ENCODE measurements at places on chromosomes 1 and 21. TPM values are rescaled to one million over a fixed set of nuclear protein-coding genes. Genes with fewer than 3 reads are reported as not detected.
A peak's percentile ranks its signal among the peaks of the same experiment; 100 is the strongest.

The YOD1 gene
- 9.7 TPM for total RNA-seq

- no peak for DNase-seq
Measured at GRCh38 chr1:112436384-112437156, 40.6 kb downstream of the CTTNBP2NL start.

GRCh38 chr1:199243423-199244061, 604.7 kb downstream of the PTPRC start:
- DNase-seq = peak; percentile 61

The AIRE gene
- total RNA-seq = not detected

The LCE1D gene
- total RNA-seq = not detected

The SPRR2B gene
- not detected for total RNA-seq

The OLFML3 gene
- total RNA-seq = 0.42 TPM

The MNDA gene
- total RNA-seq = 0.55 TPM

The LRRC39 gene
- 1.0 TPM for total RNA-seq

The KIF21B gene
- total RNA-seq = 94.7 TPM

The OR10J5 gene
- total RNA-seq = not detected

The KCNJ6 gene
- total RNA-seq = not detected

The TDRD5 gene
- not detected for total RNA-seq

The TXNIP gene
- total RNA-seq = 933 TPM

DNA sequence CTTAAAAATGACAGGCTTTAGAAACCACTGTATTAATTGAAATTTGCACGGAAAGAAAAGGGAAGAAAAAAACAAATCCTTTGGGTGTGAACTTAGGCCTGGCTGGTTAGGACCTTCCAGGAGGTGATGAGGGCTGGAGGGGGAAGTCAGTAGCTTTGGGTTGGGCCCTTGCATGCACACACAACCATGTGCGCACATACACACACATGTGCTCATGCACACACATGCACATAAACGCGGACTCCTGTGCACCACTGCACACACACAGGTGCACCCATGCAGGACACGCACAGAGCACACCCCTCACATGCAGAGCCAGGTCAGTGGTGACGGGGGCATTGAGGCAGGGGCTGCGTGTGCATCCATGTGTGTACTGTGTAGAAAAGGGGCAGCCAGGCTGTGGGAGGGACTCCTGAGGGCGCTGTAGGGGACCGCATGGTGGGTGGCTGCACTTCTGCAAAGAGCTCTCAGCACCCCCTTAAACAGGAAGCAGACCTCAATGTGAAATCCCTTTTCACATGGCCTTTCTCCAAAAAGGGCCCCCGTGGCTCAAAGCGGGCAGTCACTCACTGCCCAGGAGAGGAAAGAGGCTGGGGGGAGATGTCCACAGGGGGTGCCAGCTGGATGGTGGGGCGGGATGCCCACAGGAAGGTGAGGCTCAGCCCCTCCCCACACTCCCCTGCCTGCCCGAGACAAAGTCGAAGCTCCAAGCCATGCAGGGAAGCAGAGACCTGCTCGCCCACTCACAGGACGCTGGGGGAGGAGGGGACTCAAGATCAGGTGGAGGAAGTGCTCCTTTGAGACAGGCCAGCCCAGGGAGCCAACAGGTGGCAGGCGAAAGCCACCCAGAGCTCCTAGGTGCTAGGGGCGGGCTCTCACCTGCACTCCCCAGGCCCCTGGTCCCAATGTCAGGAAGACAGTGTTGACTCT, 95.2 kb downstream of the ITPKB start:
- DNase-seq = peak; percentile 62

- no peak for DNase-seq
Measured at GRCh38 chr1:234692966-234693580, 83.1 kb upstream of the IRF2BP2 start.

The RNF186 gene
- not detected for total RNA-seq

- DNase-seq = no peak
Measured at GRCh38 chr1:33473900-33474299, 1.5 kb downstream of the ZSCAN20 start.
